Left ventricle myocardium inferior (tissue), 1 donor: ENCODE measurements at places on chromosomes 11 and 22.

DNA sequence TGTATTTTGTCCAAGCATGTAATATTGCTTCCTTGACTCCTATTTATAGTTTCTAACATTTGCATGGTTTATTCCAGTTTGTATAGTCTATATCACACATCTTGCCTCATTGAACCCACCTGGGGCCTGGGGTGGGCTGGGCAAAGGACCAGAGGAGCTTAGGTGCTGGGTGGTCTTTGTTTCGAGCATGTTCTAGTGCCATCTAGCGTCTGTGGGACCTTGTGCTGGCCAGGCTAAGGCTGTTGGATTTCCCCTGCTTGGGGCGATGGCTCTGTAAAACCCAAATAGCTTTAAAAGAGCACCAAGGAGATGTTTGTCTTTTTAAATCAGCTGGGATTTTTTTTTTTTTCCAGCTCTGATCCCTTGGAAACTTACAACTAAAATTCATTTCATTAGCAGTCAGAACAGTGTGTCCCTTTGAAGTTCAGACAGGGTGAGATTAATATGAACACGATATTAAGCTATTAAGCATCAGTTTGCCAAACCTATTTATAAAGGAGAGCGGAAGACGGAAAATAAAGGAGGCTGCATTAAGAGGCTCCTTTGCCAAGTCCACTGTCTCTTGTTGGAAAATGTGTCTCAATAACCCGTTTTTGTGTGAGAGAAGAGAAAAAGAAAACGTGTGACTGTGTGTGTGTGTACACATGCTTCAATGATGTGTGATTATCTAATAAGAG, 157.4 kb downstream of the COMMD9 start:
- DNase-seq = peak; percentile 35

DNA sequence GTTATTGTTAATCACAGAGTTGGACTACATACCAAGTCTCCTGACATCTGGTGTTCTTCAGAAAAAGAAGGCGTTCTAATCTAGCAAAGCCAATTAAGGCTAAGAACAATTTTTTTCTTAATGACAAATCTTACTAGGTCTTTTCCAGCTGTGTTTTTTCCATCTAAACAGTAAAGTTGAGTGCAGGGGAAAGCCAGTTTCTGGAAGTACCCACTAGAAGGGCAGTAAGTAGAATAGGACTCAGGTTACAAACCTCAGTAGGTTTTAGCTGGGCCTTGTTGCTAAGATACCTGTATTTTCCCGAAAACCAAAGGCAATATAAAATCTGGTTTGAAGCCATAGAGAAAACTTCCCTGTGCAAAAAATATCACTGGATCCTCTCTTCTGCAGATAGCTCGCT, 351.9 kb downstream of the ETS1 start:
- no peak for DNase-seq

DNA sequence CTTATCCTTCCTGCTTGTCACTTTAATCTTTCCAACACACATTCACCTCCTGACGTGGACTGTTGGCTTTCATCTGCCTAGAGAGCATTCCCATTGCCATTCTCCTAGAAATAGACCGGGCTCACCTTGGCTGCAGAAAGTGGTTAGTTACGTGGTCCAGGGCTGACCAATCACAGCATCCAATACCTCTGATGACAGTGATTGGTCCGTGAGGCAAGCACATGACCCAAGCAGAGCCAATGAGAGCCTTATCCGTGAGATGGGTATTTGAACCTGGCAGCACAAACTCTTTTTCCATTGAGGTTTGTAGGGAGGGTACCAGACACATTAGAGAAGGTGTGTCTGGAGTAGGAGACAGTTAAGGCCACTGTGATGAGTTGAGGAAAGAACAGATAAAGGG, 85.8 kb downstream of the MIAT start:
- no peak for DNase-seq

DNA sequence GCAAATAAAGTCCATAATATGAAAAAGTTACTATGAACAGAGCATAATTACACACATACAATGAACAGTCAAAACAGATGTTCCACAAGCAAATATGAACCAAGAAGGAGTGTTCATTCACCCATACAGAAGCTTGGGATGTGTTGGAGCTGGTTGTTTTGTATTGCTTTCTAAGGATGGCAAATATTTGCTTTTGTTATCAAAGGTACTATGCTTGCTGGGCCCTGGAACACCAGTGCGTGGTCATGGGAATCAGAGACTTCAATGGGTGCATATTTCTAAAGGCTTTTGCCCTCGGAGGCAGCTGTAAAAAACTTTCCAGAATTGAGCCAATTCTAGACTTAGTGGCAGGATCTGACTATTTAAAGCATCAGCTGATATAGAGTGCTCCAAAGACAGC, 85.1 kb downstream of the BARX2 start:
- DNase-seq = no peak

DNA sequence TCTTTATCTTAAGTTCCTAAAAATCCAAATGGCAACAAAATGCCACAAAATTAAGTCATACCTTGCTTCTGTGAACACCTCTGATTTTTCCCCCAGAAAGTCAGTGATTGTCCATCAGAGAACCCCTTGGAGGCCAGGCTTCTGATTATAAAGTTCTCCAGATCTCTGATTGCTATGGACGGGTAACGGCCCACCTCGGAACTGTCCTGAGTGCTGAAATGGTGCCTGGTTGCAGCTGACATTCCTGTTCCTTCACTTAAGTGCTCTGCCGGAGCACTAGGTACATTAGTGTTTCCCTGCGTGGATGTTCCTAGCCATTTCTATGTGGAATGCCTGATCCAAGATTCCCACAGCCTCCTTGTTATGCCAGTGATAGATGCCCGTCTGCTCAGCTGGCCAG, 85.0 kb downstream of the CHST1 start:
- DNase-seq = no peak
